ENCODE measurements at places on chromosomes 1 and 21. TPM values are rescaled to one million over a fixed set of nuclear protein-coding genes. Genes with fewer than 3 reads are reported as not detected.

OR6K3 gene
- total RNA-seq, result not detected

HSD3B1 gene
- total RNA-seq, result not detected

OR10J1 gene
- not detected for total RNA-seq

PGLYRP4 gene
- total RNA-seq, result not detected

CELF3 gene
- not detected for total RNA-seq

HES3 gene
- total RNA-seq, result not detected

SMIM1 gene
- total RNA-seq, result not detected

SLC22A15 gene
- total RNA-seq, result 13.8 TPM

MTMR11 gene
- total RNA-seq, result 2.3 TPM

LGR6 gene
- 0.78 TPM for total RNA-seq

CHIA gene
- total RNA-seq, result not detected

DHDDS gene
- 51.6 TPM for total RNA-seq

LCE3D gene
- total RNA-seq, result not detected

S100A8 gene
- not detected for total RNA-seq

PGLYRP3 gene
- total RNA-seq, result not detected

C4BPA gene
- total RNA-seq, result not detected

LCE1A gene
- total RNA-seq, result not detected

TM2D1 gene
- total RNA-seq, result 94.2 TPM

GSTM1 gene
- 0.83 TPM for total RNA-seq

REN gene
- total RNA-seq, result not detected

DPM3 gene
- total RNA-seq, result 90.0 TPM

SLC41A1 gene
- total RNA-seq, result 36.2 TPM

BACE2 gene
- total RNA-seq, result 23.2 TPM

BARHL2 gene
- not detected for total RNA-seq

CACNA1S gene
- 57.2 TPM for total RNA-seq

NPPB gene
- not detected for total RNA-seq

All from myocyte (in vitro differentiated cells).